ENCODE measurements at places on chromosomes 7 and 10. TPM values are rescaled to one million over a fixed set of nuclear protein-coding genes. Genes with fewer than 3 reads are reported as not detected.

Gene LGI1
- total RNA-seq: 1.1 TPM

GRCh38 chr7:45202625-45203024, 45.0 kb downstream of the RAMP3 start:
- DNase-seq: no peak

- DNase-seq: no peak
Measured at GRCh38 chr7:120927454-120928103, 23.0 kb upstream of the ING3 start.

Gene TEX47
- total RNA-seq: not detected

Gene ARMH3
- 26.5 TPM for total RNA-seq

GRCh38 chr7:5472432-5473315, 49.0 kb upstream of the TNRC18 start:
- no peak for DNase-seq

Gene CFAP70
- total RNA-seq: 6.3 TPM

Gene FGFBP3
- 2.9 TPM for total RNA-seq

Gene PITX3
- not detected for total RNA-seq

GRCh38 chr7:138079137-138079536, 2.9 kb downstream of the AKR1D1 start:
- no peak for DNase-seq

DNA sequence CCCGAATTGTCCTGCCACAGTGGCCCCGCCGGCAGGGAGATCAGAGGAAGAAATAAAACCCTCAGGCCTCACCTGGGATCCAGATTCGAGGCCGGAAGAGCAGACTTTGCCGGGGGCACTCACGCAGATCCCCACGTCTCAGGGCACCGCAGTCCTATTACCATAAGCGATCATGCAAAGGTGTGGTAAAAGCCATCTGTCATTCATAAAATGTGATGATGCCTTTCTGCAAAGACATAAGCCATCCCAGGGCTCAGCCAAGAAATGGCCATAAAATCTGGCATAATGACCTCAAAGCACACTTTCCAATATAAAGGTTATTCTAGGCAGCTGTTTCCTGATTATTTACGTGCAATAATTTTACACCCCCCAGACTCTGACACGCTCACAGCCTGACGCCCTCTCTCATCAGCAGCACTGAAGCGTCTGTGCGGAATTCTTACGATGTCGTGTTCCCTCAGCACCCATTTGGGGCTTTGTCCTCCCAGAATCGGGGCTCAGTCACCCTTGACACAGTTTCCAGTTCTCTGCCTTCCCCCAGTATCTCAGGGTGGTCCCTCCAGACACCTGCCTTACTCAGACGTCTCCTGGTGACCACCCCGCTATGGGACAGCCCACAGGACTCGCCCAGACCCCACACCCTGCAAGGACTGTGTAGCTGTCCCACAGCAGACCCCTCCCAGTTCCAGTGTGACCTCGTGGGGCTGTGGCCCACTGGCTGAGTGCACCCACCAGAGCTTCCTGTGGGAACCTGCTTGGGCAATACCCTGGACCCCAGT, 74.3 kb upstream of the FAM20C start:
- no peak for DNase-seq

DNA sequence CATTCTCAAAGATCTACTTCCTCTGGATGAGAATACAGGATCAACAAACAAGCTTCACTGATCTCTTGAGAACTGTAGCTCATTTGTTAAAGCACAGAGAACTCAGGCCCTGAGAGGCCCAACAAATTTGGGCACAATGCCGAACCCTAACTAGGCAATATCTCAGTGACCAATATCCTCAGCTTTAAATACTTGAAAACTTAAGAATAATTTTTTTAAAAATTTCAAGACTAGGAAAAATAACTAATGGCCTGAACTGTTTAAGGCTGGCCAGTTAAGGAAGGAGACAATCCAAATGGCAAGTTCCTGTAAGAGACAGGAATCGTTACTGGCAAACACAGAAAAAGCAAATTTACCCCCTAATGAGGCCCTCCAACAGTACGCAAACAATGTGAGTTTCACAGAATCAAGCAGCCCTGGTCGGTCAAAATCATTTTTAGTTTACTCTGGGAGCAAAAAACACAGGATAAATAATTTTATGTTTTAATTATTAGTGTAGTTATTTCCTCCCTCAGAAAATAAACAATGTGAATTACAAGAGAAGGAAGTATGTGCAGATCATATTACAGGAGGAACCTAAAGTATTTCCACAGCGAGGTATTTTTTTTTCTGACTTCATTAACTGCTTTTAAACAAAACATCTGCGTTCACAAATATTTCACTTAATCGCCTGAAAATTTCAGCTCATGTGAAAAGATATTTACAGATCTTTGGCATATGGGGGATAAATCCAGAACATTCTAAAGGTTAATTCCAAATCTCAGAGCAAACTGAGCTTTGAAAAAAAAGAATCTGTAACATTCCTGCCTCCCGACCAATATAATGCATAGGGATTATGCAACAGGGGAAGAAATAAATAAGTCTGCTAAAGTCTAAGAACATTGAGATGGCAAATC, 39.5 kb downstream of the NT5C2 start:
- no peak for DNase-seq

Gene SNCG
- 706 TPM for total RNA-seq

Gene GBX1
- total RNA-seq: not detected

GRCh38 chr10:93488956-93489528, 6.9 kb upstream of the MYOF start:
- DNase-seq: no peak

All from ureter (tissue), 1 donor.